ENCODE measurements at places on chromosomes 6 and 20.
A peak's percentile ranks its signal among the peaks of the same experiment; 100 is the strongest.

- DNase-seq = peak; percentile 55
Measured at GRCh38 chr6:14711056-14711703, 534.7 kb upstream of the JARID2 start.

GRCh38 chr20:37352608-37352980, 6.7 kb downstream of the SRC start:
- DNase-seq = no peak

- DNase-seq = no peak
Measured at GRCh38 chr20:10924644-10925201, 250.9 kb upstream of the JAG1 start.

- no peak for DNase-seq
Measured at GRCh38 chr20:53773792-53774401, 180.3 kb upstream of the ZNF217 start.

GRCh38 chr6:163490826-163491577, 76.5 kb downstream of the QKI start:
- DNase-seq = peak; percentile 12

GRCh38 chr20:58251979-58252591, 23.6 kb upstream of the ANKRD60 start:
- DNase-seq = no peak

All from CD4-positive, alpha-beta T cell treated with Interleukin-6 for 4 hours (primary cell).